ENCODE measurements at places on chromosomes 1 and 21.

DNA sequence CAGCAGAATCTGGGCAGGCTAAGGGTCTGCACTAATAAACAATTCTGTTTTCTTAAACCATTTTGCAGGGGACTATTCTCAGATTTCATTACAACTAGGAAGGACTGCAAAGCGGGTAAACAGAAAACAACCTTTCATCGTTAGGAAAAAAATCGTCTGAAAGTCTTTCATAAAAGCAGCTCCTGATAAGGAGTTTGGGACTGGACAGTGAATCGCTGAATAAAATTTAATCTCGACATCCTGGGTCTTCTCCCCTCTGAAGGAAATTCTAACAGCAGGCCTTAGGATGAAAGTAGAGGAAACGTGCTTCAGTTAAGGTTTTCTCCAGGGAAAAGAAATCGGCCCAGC is 471 bp upstream of the MTF2 start:
- no peaks in the 10 kb centered on the region for H3K27me3 ChIP-seq
- H3K4me3 ChIP-seq: peak overlapping the region; percentile 95
- no peaks in the 10 kb centered on the region for H3K4me1 ChIP-seq
- H3K36me3 ChIP-seq: no peaks in the 10 kb centered on the region
- H3K27ac ChIP-seq: no peak overlapping the region

DNA sequence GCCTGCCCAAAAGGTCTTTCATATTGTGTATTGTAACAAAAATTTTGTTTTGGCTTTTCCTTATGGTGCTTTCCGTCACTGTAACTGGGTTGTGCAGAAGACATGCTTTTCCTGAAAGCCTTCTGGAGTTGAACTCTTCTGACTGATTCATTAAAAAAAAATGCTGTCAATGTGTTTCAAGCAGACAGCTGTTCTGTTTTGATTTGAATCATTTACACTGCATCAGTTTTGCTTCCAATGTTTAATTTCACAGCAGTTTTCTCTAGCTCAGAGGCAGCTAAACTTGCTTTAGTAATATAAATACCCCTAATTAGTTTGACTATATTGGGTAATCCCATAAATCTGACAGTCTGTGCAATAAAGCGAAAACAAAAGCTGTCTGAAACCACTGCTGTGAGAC is 7.9 kb downstream of the UTP11 start:
- no peaks in the 10 kb centered on the region for H3K27me3 ChIP-seq
- no peak overlapping the region for H3K27ac ChIP-seq
- no peaks in the 10 kb centered on the region for H3K4me1 ChIP-seq
- H3K4me3 ChIP-seq: no peak overlapping the region
- no peak for DNase-seq
- H3K36me3 ChIP-seq: peaks cover 27% of the 10 kb centered on the region

DNA sequence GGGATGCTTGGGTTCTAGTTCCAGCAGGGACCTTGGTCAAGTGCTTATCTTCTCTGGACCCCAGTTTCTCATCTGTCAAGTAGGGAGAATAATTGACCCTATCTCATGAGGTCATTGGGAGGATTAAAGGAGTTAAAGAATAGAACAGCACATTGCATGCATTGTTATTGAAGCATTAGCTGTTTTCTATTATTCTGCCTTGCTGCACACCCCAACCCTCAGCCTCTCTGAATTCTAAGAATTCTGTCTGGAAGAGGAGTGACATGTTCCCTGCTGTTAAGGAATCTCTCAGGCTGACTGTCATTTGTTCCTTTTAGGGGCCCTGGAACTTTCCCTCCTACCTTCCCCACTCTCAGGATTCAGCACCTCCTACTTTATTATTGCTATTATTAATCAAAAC is 73.9 kb downstream of the NENF start:
- H3K4me3 ChIP-seq: no peak overlapping the region
- H3K36me3 ChIP-seq: no peaks in the 10 kb centered on the region
- DNase-seq: no peak
- H3K4me1 ChIP-seq: 0 out of 2 replicates have a peak, but pooled peaks cover 3% of the 10 kb centered on the region

GRCh38 chr1:101993710-101994109 is 3.0 kb downstream of the OLFM3 start:
- H3K27ac ChIP-seq: no peak overlapping the region
- no peaks in the 10 kb centered on the region for H3K36me3 ChIP-seq
- no peak for DNase-seq

- no peaks in the 10 kb centered on the region for H3K36me3 ChIP-seq
- no peaks in the 10 kb centered on the region for H3K4me1 ChIP-seq
- H3K27ac ChIP-seq: no peak overlapping the region
- no peaks in the 10 kb centered on the region for H3K27me3 ChIP-seq
- DNase-seq: no peak
Observed at GRCh38 chr1:198904321-198904720, 265.5 kb downstream of the PTPRC start.

GRCh38 chr1:169027607-169028320 is 78.7 kb upstream of the ATP1B1 start:
- no peak for DNase-seq
- no peak overlapping the region for H3K4me3 ChIP-seq
- H3K36me3 ChIP-seq: no peaks in the 10 kb centered on the region

DNA sequence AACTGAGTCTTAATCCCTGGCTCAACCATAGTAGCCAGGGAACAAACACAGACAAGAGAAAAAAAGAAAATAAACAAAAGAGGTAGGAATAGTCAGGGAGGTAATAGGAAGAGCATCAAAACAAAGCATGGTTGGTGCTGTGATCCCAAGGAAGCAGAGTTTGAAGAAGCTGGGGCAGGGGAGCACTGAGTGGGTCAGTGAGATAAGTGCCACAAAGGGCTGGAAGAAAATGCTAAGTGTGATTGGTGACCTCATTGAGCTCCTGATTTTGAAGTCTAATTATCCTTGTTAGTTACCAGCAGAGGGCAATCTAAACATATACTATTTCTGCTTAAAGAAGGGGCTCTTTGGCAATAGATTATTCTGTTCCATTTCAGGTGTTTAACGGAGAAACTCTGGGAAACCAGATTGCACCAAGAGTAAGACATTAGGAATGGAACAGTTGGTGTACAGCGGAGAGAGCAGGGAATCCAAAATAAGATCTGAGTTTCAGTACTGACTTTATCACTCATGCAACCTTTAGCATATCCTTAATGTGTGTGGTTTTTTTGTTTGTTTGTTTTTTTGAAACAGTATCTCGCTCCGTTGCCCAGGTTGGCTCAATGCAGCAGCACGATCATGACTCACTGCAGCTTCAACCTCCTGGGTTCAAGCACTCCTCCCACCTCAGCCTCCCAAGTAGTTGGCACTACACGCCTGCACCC is 30.7 kb upstream of the KIAA1614 start:
- H3K27me3 ChIP-seq: no peaks in the 10 kb centered on the region
- no peak overlapping the region for H3K27ac ChIP-seq
- DNase-seq: no peak
- no peaks in the 10 kb centered on the region for H3K36me3 ChIP-seq

DNA sequence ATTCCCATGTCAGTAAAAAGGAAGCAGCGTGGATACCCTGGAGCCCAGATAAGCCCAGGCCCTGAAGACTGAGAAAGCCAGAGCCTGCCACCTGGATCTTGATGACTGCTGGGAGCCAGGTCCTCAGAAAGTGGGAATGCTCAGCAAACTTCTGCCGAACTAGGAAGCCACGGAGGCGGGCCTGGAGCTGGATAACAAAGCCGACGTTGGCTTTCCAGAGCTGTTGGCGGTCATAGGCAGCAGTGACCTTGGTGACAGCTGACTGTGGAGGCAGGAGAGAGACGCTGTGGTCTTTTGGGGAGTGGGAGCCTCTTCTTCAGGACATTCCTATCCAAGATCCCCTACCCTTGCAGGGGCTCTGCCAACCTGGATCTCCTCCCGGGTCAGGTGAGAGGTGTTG is 24.4 kb downstream of the IQGAP3 start:
- peaks cover 20% of the 10 kb centered on the region for H3K36me3 ChIP-seq
- no peak overlapping the region for H3K4me3 ChIP-seq
- no peaks in the 10 kb centered on the region for H3K4me1 ChIP-seq

DNA sequence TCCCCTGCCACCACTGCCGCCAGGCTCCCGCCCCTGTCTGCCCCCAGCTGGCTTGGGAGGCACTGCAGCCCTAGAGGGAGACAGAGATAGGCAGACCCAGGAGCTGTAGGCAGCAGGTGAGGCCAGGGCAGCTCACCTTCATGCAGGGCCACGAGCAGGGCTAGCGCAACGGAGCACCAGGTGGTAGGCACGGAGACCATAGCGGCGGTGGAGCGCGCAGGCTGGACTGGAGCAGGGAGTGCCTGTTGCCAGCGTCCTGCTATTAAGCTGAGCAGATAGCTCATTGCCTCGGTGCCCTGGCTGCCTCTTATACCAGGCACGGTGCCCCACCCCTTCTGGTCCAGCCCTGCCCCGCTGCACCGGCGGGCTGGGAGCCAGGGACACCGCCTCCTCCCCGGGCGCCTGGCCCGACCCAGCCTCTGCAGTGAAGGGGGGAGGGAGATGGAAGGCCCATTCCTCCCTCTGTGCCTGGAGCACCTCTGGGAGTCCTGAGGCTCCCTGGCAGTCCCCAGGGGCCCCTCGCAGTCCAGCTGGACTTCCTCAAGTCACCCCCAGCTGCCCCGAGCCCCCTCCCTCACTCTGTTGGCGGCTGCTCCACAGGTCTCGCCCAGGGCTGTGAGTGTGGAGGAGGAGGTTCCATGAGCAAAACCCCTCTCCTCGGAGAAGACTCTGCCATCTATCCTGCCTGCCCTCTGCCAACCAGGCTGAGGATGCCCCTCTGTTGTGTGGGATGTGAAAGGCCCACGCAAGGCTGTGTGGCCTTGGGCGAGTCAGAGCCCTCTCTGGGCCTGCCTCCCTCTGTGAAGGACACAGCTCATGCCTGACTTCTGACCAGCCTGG is at the start of gene EDN2:
Gene EDN2, minus strand, starts transcription at position 282 of the 840 bp plus-strand sequence. Its CDS starts 82 bp downstream, at position 200.
- H3K4me1 ChIP-seq: peaks cover 8% of the 10 kb centered on the region
- DNase-seq: no peak
- H3K27me3 ChIP-seq: no peaks in the 10 kb centered on the region
- H3K4me3 ChIP-seq: no peak within 1 kb of the TSS

DNA sequence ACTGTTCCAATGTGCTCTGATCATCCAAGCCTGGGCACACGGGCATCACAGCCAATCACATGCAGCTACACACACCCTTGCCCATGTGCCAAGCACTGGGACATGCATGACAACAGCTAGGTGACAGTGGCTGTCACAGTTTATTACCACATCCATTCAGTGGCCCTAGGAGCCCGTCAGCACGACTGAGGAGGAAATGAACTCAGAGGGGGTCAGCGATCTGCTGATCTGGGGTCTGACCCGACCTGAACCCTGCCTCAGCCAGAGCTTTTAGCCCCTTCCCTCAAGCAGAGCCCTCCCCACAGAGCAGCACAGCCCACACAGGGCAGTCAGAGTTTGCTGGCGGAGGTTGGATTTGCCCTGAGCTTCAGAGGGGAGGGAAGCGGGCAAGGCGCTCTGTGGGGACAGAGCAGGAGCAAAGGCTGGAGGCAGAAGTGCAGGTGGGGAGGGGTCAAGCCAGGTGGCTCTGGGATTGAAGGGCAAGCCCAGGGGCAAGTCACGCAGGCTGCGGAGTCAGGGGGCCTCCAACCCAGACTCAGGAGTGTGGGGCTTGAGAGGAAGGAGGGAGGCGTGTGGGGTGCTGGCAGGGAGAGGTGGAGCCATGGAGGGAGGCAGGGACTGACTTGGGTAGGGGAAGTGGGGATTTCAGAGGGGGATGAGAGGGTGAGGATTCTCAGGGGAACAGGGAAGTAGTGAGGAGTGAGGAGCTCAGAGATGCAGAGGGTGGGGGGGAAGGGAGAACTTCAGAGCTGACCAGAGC is 10.4 kb downstream of the SH3BGRL3 start:
- H3K27ac ChIP-seq: no peak overlapping the region
- DNase-seq: no peak
- H3K4me3 ChIP-seq: no peak overlapping the region
- H3K27me3 ChIP-seq: no peaks in the 10 kb centered on the region
- H3K4me1 ChIP-seq: peaks cover 11% of the 10 kb centered on the region

GRCh38 chr1:205920861-205921569 is 22.2 kb downstream of the SLC26A9 start:
- no peak overlapping the region for H3K4me3 ChIP-seq
- no peaks in the 10 kb centered on the region for H3K36me3 ChIP-seq
- H3K4me1 ChIP-seq: no peaks in the 10 kb centered on the region

DNA sequence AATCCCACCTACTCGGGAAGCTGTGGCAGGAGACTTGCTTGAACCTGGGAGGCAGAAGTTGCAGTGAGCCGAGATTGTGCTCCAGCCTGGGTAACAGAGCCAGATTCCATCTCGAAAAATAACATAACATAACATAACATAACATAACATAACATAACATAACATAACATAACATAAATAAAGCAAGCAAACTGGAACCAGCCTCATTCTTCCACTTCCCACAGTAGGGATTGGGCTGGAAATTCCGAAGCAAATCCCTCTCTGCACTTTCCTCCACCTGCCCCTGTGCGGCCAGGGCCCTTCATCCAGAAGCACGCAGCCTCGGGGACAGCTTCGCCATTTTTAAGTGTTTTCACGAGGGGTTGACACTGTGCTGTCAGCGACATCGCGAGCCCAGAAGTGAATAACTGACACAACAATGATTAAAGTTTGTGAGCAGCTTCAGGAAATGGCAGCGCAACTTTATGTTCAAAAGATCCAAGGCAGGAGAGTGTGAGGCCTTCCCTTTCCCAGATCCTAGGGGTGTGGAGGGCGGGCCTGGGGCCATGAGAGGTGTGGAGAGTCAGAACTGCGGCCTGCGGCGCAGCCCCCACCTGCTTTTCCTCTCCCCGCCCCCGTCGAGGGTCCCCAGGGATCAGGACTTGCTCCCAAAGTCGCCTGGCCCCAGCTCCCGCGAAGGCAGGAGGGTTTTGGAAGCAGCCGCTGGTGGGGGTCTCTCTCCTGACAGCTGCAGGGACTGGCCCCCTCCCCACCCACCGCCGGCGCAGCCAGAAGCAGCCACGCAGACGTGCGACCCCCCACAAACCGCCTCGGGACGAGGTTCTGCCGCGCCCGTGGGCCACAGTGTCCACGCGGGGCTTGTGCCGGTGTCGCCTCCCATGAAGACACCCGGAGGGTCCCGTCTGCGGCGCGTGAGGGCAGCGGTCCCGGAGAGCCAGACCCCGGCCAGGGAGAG is 651 bp upstream of the GABRD start:
- no peak for DNase-seq
- peaks cover under 1% of the 10 kb centered on the region for H3K4me1 ChIP-seq
- peak overlapping the region; percentile 35 for H3K4me3 ChIP-seq
- no peaks in the 10 kb centered on the region for H3K36me3 ChIP-seq

DNA sequence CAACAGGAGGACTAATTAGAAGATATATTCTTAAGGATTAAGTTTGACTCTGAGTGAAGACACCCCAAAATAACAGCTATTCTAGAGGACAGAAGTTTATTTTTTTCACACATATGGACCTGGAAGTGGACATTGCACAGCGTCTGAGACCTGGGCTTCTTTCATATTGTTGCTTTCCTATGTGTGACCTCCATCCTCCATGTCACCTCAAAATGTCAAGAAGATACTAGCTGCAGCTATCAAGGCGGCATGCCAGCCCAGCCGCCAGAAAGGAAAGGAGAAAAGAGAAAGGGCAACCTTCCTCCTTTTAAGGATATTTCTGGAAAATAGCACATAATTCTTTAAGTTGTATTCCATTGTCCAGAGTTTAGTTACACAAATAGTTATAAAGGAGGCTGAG is 220.4 kb downstream of the PATJ start:
- no peaks in the 10 kb centered on the region for H3K27me3 ChIP-seq
- H3K27ac ChIP-seq: no peak overlapping the region
- no peaks in the 10 kb centered on the region for H3K36me3 ChIP-seq
- H3K4me1 ChIP-seq: no peaks in the 10 kb centered on the region
- H3K4me3 ChIP-seq: no peak overlapping the region

- no peak for DNase-seq
- H3K4me3 ChIP-seq: no peak overlapping the region
- H3K27ac ChIP-seq: no peak overlapping the region
- H3K27me3 ChIP-seq: no peaks in the 10 kb centered on the region
- 0 out of 2 replicates have a peak, but pooled peaks cover under 1% of the 10 kb centered on the region for H3K4me1 ChIP-seq
Observed at GRCh38 chr21:38861989-38862683, 56.4 kb downstream of the ETS2 start.

Data from iPS DF 6.9 (cell line).